ENCODE measurements at places on chromosomes 6 and 20.

DNA sequence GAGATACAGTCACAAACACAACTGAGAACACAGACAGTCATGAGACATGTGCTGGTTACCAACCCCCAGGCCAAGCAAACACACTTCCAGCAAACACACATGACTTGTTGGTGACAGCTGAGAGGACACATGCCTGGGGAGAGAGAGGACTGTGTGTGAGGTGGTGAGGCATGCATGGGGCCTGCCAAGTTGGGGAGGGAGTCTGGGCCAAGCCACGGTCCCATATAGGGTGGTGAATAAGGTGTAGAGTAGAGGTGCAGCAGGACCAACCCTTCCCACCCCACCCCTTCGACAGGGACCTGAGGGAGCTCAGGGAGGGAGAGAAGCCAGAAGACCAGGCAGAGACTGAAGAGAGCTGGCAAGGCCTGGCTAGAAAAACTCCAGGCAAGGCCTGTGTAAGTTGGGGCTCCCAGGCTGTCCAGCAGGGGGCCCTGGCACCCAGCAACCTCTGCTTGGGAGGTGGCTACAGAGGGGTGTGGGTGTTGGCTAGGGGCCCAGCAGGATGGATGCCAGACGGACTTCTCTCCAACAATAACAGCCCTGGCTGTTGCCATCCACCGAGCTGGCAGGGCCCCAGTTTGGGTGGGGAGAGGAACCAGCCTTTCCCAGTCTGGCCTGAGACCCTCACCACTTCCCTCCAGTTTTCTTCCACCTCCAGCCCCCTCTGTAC, 2.0 kb upstream of the SLC29A1 start:
- peak; percentile 57 for DNase-seq

DNA sequence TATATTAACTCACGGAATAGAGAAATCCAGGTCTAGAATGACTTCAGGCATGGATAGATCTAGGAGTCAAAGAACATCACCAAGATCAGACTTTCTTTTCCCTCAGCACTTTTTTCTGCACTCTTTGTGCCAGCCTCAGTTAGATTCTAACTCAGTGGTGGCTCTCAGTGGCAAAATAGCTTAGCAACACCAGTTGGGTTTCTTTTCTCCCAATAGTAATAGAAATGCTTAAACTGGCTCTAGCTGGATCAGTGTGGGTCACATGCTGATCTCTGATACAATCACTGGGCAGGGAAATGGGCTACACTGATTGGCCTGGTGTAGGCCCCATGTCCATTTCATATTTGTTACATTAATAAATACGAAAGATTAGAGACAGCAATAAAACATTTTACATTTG, 44.2 kb upstream of the ARFGEF2 start:
- no peak for DNase-seq

GRCh38 chr20:31723069-31723318, 326 bp upstream of the BCL2L1 start:
- no peak for DNase-seq

DNA sequence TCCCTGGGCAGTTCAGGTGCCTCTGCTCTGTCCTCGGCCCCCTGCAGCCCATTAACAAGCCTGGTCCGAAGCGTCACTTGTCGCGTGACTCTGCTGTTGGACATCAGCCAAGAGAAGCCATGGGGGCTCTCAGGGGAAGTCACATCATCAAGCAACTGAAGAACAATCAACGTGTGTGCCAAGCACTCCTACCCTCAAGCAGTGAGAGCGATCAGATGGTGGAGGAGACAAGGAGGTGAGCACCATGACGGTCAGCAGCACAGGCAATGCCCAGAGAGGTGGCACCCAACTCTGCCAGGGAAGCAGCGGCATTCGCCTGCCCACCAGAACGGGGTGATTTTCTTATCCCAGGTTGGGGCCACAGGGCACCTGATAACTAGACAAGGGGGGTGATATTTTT, 132.7 kb downstream of the AGPAT4 start:
- DNase-seq, result no peak

- DNase-seq, result no peak
Observed at GRCh38 chr20:41386502-41387427, 20.1 kb upstream of the EMILIN3 start.

- no peak for DNase-seq
Observed at GRCh38 chr6:119339941-119340456, 9.6 kb downstream of the MAN1A1 start.

All from hypothalamus (tissue), 51 donors.